A673 (cell line): ENCODE measurements at places on chromosomes 11 and 22.

- DNase-seq, result no peak
These were observed 356.3 kb upstream of the ISX start for GRCh38 chr22:34709641-34710040.

GRCh38 chr22:34943830-34944229 lies 122.1 kb upstream of the ISX start:
- no peak for DNase-seq

- DNase-seq, result no peak
These were observed 12.4 kb upstream of the ACR start for GRCh38 chr22:50725597-50725996.

DNA sequence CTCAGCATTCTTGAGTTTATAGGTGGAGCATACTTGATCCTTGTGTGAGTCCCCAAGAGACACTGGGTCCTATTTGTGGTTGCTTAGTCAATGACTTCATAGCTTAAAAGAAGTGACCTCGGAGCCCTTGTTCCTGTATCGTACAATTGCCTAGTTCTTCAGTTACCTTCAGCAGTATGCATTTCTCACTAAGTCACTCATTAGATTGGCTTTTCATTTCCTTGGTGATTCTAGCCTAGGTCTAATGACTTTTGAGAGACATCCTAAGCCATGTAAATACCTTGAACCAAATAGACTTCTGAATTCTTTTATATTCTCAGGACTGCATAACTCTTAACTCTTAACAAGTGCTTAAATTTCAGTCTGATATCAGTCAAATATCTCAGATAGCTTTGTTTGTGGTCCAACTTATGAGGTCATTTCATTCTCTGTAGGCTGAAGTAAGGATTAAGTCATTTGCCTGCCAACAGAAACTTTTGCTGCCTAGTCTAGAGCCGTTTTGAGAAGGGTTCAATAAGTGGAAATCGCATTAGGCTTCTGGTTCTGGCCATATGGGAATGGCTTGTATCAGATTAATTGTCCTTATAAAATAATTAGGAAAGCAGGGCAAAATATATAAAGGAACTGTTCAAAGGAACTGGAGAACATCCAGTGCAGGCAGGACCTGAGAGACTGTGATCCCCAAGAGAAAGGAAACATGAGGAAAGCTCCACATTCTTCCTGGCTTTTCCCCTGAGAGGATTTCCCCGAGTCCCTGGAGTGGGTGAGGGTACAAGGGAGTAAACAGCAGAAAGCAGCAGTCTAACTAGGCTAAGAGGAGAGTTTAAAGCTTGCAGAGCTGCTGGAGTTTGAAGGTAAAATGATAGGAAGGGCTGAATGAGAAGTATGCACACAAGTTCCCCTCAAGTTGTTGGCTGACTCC lies 39.9 kb downstream of the TRAF6 start:
- DNase-seq, result peak; percentile 54

DNA sequence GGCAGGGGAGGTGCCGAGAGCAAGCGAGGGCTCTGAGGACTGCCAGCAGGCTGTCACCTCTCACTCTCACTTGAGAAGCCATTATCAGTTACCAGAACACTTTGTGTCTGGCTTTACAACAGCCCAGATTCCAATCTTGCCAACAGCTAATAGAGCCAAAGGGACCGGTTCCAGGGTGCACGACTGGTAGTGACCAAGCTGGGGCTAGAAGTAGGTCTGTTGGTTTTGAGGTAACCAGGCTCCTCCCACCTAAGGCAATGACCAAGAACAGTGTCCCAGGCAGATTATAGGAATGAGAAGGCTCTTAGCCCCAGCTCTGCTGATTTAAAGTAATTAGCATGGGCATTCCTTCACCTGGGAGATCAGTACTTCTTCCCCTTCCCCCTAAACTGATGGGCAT lies 7.2 kb upstream of the IL10RA start:
- DNase-seq, result no peak

GRCh38 chr11:126414615-126415014 lies 59.1 kb downstream of the ST3GAL4 start:
- no peak for DNase-seq

- no peak for DNase-seq
These were observed 165.2 kb upstream of the E2F8 start for GRCh38 chr11:19405966-19406365.

DNA sequence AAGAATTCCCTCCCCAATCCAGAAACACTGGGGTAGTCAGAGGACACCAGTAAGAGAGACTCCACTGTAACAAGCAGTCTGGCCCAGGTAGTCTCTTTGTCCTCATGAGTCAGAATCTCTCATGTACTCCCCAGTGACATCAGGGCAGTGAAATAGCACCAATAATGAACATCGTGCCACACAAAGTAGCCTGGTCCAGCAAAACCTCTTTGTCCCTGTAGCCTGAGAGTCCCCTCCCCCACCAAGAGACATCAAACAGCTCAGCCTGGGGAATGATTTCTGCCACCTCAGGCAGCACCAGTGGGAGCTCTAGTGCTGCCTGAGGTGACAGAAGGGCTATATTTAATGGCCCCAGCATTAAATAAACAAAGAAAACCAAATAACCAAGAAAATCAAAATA lies 88.1 kb downstream of the SBF2 start:
- no peak for DNase-seq

GRCh38 chr11:106216281-106216680 lies 138.8 kb downstream of the AASDHPPT start:
- no peak for DNase-seq

DNA sequence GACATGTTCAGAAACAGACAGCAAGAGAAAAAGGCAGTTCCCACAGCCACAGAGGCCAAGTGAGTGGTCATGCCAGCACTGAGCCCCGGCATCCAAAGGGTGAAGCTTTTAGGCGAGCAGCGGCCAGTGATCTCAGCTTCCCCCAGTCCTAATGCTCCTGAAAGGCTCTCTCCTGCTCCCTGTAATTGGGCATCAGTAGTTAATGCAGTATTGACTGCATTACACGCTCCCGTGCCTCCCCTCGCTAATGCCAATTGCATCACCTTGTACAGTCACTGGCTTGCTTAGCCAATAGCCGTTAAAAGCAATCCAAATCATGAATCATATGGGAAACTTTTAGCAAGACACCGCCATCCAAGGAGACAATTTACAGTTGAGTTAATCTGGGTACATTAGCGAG lies 4.9 kb downstream of the LMO1 start:
- no peak for DNase-seq

DNA sequence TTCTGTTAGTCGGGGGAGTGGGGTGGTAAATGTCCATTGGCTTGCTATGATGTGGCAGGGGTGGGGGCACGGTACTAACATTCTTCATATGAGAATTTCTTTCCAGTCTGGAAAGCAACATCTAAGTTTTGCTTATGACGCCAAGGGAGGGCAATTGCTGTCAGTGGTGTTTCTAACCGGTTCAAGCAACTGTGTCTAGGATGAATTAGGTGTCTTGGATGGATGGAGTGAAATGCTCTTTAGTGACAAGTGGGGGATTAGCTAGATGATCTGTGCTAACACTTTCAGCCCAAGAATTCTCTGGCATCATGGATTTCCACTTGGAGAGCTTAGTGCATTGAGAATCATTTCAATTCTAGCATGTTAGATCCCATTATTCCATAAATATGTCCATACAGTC lies 262.6 kb upstream of the SORL1-AS1 start:
- DNase-seq, result no peak

DNA sequence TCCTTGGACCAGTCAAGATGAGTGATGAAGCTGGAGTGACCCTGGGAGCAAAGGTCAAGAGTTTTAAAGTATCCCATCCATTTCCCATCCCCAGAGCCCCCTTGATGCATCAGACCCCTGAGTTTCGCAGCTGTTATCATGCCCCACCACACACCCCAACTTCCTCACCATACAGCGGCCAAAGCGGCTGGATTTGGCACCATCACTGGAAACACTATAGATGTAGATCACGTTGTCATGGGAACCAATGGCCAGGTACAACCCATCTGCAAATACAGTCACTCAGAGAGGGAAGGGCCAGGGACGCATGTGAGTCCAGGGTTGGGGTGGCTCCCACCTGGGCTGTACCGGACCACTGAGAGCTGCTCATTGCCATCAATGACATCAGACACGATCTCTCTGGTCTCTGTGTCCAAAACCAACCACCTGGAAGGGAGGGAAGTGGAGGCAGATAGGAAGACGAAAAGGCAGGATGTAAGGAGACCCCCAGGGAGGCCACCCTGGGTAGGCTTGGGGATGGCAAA lies 2.2 kb upstream of the MTA2 start:
- DNase-seq, result no peak

DNA sequence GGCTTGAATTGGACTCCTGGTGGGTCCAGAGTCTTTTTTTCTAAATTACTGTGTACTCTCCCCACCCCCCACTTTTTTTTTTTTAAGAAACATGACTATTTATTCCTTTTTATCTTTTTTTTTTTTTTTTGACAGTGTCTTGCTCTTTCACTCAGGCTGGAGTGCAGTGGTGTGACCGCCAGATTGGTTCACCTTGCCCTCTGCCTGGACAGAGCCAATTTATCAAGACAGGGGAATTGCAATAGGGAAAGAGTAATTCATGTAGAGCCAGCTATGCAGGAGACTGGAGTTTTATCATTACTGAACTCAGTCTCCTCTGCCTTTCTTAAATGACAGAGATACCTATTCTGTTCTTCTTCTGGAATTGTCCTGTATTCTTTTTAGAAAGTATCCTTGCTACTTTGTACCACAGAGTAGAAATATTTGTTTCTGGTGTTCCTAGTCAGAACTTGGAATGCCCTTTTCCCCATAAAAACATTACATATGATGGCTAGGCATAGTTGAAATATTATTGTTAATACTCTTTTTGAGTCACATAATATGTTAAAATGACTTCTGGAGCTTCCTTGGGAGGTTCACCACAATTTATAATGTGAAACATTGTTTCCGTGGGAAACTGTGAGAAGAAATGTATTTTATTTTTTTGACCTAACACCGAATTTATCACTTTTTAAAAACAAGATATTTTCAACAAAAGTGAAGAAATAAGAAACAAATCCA lies 95.6 kb downstream of the UVRAG start:
- DNase-seq, result no peak

DNA sequence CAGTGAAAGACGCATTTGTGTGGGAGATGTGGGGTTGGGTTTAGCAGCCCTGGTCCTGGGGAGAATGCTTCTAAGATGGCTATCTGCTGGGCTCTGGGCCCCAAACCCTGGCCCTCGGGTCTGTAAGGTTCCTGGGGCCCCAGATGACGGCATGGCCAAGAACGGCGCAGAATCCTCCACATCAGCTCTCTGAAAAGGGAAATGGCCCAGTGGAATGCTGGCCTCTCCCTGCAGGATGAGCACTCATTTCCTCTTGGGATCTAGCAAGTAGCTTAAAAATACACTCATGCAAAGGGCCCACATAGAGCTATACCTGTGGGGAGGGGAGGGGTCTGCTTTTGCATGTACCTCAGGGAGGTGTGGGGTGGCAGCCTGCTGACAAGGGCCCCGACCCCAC lies 37.5 kb upstream of the LINC01488 start:
- no peak for DNase-seq

DNA sequence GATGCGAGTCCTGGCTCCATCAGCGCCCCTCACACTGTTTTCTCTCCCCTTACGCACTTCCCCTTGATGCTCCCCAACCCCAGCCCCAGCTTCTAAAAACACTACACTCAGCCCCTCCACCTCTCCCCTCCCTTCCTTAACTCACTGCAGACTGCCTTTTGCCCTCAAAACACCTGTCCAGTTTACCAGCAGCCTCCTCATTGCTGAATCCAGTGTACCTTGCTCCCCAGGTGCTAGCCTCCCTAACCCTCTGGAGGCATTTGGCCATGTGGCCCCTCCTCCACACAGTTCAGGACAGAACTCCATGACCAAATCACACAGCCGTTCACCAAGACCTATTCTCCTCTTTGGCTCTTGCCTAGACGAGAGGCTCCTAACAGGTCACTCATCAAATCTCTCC lies 2.8 kb upstream of the GALR3 start:
- no peak for DNase-seq

GRCh38 chr22:46967445-46968358 lies 205.3 kb downstream of the TBC1D22A start:
- peak; percentile 74 for DNase-seq

DNA sequence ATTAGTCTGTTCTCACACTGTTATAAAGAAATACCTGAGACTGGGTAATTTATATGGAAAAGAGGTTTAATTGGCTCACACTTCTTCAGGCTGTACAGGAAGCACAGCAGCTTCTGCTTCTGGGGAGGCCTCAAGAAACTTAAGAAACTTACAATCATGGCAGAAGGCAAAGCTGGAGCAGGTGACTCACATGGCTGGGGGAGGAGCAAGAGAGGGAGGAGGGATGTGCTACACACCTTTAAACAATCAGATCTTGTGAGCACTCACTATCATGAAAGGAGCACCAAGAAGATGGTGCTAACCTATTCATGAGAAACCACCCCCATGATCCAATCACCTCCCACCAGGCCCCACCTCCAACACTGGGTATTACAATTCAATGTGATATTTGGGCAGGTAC lies 381.6 kb downstream of the ETS1 start:
- no peak for DNase-seq

- no peak for DNase-seq
These were observed 18.4 kb upstream of the CTSD start for GRCh38 chr11:1782031-1782590.

- DNase-seq, result no peak
These were observed 614 bp downstream of the SELENOM start for GRCh38 chr22:31106731-31107177.

GRCh38 chr22:35921777-35922176 lies 106.8 kb downstream of the RBFOX2 start:
- DNase-seq, result peak; percentile 93

DNA sequence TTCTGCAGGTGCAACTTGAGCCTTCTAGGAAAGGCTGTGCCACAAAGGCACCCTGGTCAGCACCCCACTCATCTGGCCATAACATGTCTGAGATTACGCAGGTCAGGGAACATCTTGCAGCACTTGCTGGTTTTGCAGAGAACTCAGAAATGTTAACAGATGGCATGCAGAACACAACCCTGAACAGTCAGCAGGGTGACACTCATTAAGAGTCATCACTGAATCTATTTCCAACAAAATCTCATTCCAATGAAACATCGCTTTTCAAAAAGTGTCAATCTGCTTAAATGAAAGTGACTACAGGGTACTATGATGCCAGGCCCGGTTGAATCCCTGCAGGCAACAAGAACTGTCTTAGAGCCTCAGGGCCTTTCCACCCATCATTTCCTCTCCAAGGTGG lies 369.8 kb upstream of the CCDC90B start:
- no peak for DNase-seq

- no peak for DNase-seq
These were observed 6.0 kb downstream of the SCARF2 start for GRCh38 chr22:20431511-20432192.

GRCh38 chr11:84136926-84137325 lies 850.8 kb upstream of the CCDC90B start:
- DNase-seq, result no peak

DNA sequence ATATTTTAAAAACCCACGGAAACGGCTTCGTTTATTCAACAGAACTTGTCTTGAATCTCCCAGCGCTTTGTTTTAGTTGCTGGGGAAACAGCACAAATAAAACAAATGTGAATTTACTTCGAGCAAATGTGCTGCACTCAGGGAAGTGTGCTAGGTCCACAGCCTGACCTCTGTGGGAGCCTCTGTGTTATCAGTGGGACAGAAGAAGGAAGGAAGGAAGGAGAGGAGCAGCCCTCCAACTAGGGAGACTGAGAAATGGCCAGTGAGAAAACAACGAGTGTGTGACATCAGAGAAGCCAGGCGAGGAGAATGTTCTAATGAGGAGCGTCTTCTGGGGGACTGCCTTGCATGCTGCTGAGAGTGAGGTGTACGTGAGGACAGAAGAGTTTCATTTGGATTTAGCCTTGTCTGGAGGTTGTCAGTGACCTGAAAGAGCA lies 42.7 kb downstream of the PPP6R3 start:
- no peak for DNase-seq

- DNase-seq, result peak; percentile 18
These were observed 209.7 kb downstream of the C11orf91 start for GRCh38 chr11:33490842-33491370.
